Right atrium auricular region (tissue), 2 donors: ENCODE measurements at places on chromosomes 1 and 21. TPM values are rescaled to one million over a fixed set of nuclear protein-coding genes. Genes with fewer than 3 reads are reported as not detected.

Gene TCHHL1
- total RNA-seq = not detected

DNA sequence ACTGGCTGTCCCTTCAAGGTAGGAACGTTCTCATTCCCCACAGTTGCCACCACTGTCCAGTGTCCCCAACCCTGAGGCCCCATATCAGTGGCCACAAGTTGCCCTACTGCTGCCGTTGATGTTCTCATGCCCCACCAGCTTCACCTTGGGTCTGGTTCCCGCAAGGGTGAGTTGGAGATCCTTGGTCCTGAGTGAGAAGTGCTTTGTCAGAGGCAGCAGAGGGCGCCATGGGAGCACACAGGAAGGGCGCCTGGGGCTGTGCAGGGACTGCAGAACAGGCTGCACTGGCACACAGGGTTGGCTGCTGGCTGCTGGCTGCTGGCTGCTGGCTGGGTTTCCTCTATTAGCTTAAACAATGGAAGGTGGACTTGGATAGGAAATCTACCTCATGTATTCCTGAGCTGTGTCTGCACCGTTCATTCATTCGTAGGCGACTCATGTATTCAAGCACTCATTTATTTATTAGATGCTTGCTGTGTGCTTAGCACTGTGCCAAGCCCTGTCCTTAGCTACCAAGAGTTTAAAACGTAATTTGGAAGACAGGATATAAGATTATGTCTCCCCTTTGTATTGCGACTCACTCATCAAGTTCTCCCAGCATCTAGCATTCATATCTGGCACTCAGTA lies 2.1 kb upstream of the S100A9 start:
- peak; percentile 67 for DNase-seq

- DNase-seq = no peak
Observed at GRCh38 chr21:42929969-42930368, 4.5 kb upstream of the ERVH48-1 start.

GRCh38 chr1:37176269-37176668 lies 142.0 kb upstream of the GRIK3 start:
- DNase-seq = no peak

Gene VWA5B1
- total RNA-seq = 0.22 TPM

Gene SLC35D1
- 4.9 TPM for total RNA-seq
